ENCODE measurements at places on chromosomes 7 and 10.

- no peak for DNase-seq
Measured at GRCh38 chr7:33039903-33040292, 22.7 kb downstream of the NT5C3A start.

- no peak for DNase-seq
Measured at GRCh38 chr10:130714742-130715467, 578.7 kb downstream of the GLRX3 start.

- DNase-seq = no peak
Measured at GRCh38 chr7:120138497-120138896, 134.5 kb upstream of the KCND2 start.

DNA sequence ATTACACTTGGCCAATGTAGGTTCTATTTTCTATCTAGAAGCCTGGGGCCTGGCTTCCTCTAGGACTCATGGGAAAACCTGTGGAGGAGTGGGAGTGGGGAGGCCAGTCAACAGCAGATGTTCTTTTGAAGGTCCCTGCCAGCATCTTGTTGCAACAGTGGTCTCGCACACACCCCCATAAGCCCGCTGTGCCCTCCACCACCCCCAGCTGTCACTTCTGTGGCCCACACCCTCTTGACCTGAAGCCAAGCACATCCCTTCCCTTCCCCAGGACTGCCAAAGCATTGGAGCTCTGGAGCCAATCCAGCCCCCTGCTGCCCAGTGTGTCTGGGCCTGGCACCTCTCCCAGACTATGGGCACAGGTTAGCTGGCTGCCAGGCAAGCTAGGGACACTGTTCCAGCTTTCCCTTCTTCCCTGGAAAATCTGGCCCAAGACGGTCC lies 1.9 kb upstream of the STX1A start:
- DNase-seq = no peak

GRCh38 chr7:128398016-128398840 lies 11.6 kb downstream of the IMPDH1 start:
- peak; percentile 22 for DNase-seq

DNA sequence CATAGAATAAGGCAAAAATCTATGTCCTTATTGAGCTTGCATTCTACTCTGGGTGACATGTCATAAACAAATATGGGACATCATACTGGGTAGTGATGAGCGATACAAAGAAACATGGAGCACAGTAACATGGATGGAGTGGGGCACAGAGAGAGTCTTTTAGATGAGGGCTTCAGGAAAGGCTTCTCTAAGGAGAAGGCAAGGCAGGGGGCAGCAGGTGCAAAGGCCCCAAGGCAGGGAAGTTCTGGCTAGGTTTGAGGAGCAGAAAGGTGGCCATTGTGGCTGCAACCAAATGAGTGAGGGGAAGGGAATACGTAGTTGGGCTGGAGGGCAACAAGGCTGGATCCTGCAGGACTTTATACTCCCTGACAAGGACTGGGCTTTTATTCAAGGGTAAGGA lies 211.4 kb downstream of the HERPUD2 start:
- no peak for DNase-seq

GRCh38 chr10:132939957-132940790 lies 2.2 kb downstream of the CFAP46 start:
- peak; percentile 57 for DNase-seq

- peak; percentile 32 for DNase-seq
Measured at GRCh38 chr7:31735991-31736982, 49.3 kb downstream of the PPP1R17 start.

DNA sequence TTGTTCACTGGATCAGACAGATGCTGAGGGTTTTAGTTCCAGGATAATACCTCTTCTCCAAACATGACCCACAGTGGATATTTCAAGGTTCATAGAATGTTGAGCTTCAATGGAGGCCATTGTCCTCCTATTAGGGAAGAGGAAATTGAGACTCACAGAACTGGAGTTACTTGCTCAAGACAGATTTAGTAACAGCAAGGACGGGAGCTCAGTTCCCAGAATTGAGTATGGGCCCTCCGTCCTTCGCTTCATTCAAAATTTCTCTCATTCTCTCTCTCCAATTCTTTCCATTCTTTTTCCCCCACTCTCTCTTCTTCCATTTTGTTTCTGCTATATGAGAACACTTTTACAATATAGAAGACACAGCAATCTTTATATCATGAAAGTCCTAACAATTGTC lies 94.0 kb downstream of the DNAJB9 start:
- DNase-seq = no peak

DNA sequence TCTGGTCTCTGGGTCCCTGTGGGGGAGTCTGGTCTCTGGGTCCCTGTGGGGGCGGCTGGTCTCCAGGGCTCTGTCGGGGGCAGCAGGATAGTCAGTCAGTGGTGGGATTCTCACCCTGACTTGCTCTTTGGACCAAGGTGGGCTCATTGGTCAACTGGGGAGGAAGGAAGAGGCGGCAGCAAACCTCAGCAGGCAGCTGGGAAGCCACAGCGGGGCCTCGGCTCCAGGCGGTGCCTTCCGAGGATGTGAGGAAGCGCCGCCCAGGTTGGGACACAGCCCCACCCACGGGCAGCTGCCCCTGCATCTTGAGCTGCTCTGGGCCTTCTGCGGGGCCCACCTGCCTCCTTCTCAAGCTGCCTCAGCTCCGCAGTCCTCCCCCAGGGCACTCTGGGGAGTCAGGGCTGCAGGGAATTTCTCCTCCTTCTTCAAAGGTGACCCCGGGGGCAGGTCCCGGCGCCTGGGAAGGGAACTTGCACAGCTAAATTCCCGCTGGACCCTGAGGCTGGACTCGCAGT lies 20.4 kb upstream of the KNDC1 start:
- DNase-seq = no peak

GRCh38 chr10:29613196-29613595 lies 21.6 kb downstream of the SVIL start:
- no peak for DNase-seq

- DNase-seq = peak; percentile 75
Measured at GRCh38 chr10:98467506-98468318, 21.0 kb upstream of the HPS1 start.

- DNase-seq = no peak
Measured at GRCh38 chr7:18846765-18847215, 270.6 kb downstream of the TWIST1 start.

GRCh38 chr7:6607651-6608051 lies 7.8 kb upstream of the ZNF853 start:
- no peak for DNase-seq

DNA sequence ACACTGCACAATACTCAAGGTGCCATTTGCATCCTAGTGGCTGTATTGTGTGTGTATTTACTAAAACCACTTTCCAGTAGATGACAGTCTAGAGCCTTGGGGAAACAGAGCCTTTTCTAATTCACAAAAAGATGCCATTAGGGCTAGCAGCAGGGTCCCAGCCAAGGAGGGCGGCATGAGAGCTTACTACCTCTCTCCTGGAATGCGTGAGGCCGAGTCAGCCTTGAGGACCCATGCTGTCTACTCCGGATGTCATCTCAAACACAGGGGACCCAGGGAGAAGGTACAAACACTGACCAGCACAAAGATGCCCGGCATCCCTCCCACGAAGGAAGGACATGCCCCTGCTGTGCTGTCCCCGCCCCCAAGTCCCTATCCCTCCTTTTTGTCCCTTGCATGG lies 65.5 kb downstream of the CYCS start:
- no peak for DNase-seq

- DNase-seq = no peak
Measured at GRCh38 chr7:105044449-105045070, 30.6 kb downstream of the KMT2E start.

DNA sequence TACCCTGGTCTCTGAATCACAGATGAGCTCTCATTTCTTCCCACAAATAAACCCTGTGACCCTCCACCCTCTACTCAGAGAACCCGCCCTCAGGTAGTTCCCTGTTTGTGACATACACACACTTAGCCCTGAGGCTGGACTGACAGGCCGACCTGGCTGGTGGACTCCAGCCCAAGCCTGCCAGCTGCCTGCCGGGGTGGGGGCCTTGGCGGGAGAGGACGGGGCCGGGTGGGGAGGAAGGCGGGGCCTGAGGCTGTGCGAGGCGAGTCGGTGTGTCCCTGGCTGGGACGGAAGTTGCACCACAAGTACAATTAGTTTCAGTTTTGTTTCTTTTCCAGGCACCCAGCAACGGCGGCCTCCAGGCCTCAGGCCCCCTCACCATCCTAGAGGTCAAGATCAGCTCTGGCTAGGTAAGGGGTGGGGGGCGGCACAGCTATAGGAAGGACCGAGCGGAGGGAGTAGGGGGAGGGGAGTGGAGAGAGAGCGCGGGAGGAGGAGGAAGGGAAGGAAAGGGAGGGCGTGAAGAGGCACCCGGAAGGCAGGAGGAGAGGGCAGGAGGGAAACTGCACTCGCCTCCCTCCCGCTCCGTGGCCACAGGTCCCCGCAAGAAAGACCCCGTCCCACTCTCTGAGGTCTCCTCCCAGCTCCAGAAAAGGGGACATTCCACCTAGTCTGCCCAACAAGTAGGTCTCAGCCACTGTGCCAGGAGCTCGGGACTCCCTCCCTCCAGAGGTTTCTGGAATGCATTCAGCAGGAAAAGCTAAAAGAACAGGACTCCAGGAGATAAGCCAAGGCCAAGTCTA lies at the start of gene TRIM56:
Gene TRIM56 (plus strand): TSS at position 320 of the 803 bp plus-strand sequence. CDS start 1,832 bp downstream, outside the sequence.
- peak; percentile 85 for DNase-seq

GRCh38 chr10:49284356-49284755 lies 14.6 kb upstream of the C10orf71 start:
- DNase-seq = no peak

GRCh38 chr7:51040787-51041186 lies 258.1 kb upstream of the GRB10 start:
- DNase-seq = no peak

- DNase-seq = no peak
Measured at GRCh38 chr7:112083776-112084355, 122.3 kb downstream of the DOCK4 start.

DNA sequence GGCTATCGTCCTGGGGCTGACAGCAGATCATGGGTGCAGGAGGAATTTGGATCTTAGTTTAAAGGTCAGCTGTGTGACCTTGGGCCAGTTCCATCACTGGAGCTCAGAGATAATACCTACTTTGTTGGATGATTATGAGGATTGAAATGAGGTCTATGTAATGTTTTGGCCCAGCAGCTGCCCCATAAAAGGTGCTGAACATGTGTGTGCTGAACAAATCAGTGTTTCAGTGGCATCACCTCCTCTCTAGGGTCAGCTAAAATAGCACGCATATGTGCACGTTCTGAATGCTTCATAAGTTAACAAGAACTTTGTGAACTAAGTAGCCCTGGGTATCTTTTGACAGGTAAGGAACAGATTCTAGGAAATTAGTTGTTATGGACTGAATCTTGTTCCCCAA lies 84.8 kb upstream of the LRRC18 start:
- no peak for DNase-seq

DNA sequence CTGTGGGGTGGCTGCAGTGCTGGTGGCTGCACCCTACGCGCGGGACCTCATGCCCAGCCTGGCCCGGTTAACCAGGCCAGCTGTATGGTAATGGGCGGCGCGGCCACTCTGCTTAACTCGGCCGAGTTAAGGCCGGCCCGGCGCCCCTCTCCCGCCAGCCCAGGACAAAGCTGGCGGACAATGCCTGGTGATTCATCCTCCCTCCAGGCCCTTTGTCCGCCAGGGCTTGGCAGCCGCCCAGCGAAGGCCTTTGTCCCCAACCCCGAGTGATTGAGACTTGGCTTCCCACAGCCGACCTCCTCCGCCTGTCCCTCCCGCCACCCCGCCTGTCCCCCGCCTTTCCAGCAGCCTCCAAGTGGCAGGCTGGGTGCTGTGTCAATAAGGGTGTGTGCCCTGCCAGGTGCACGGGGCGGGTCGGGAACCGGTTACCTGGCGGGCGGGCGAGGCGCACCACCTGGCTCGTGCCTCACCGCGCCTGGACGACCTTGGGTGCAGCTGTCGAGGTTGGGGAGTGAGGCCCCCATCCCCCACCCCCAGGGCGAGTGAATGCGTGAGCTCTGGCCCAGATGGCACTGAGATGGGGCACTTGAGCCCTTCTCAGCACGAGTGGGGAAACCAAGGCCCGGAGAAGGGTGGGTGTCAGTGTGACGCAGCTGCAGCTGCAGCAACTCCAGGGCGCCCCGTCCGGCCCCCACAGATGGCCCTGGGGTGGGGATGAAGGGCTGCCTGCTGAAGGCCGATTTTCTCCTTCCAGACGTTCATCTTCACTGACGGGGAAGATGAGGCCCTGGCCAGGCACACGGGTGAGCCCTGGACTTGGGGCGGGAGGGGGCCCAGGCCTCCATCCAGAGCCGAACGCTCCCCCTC lies 4.6 kb downstream of the LFNG start:
- DNase-seq = no peak

DNA sequence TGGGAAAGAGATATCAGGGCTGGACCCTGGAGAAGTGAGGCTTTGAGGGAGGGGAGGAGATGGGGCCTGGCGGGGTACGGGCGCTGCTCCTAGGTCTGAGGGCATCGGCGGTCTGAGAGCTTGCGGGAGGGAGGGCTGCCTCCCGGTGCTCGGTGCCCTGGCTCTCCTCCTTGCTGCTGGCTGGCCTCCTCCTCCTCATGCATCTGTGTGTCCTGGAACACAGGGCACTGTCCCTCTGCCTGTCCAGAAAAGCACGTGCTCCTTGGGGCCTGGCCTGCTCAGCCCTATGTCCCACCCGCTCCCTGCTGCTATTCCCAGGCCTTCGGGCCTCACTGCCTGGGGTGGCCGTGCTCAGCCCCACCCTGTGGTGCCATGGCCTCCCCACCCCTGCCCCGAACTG lies 166.9 kb downstream of the RNF216 start:
- DNase-seq = no peak

DNA sequence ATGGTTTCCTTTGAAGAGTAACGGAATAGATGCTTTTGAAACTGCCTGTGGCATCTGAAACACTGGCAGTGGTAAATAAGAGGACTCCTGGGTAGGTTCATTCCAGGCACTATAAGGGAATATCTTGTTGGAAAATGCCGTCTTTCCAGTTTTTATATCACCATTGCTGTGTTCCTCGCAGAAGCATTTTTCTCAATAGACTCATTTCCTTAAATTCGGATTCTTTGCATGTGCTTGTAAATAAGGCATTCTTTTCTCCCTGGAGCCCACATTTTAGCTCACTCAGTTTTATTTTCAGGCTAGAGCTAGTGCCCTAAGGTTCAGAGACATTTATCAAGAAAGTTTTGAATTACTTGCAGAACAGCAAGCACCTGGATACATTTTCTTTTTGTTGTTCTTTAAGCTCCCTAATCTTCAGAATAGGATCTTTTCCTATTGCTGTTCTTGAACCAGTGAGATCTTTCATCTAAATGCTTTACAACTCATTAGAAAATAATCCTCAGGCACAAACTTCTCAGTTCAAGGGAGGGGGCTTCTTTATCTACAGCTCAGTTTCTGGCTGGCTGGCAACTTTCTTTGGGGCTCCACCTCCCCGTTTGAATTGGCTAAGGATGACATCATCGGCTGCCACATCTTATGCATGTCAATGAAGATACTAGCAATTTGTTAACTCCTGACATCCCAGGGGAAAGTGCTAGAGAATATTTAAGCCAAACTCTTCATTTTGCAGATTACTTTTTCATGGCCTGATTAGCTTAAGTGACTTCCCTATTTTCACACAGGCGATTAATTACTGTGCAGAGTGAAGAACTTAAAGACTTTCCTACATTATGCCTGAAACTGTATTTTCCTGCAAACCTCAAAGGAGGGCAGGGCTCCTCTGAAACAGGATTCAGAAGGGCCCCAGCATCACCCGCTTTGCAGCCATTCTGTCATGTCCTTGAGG lies 133.7 kb upstream of the RSU1 start:
- DNase-seq = no peak
